ENCODE measurements at places on chromosomes 13 and 19. TPM values are rescaled to one million over a fixed set of nuclear protein-coding genes. Genes with fewer than 3 reads are reported as not detected.

The PEG3 gene
- polyA plus RNA-seq: 3.0 TPM

The MBD3L5 gene
- not detected for polyA plus RNA-seq

The LIG1 gene
- 9.9 TPM for polyA plus RNA-seq

The UBE2L5 gene
- 0.04 TPM for polyA plus RNA-seq

The RASIP1 gene
- polyA plus RNA-seq: 27.3 TPM

The ZNF284 gene
- 1.8 TPM for polyA plus RNA-seq

The KCNC3 gene
- polyA plus RNA-seq: 1.1 TPM

The EDNRB gene
- polyA plus RNA-seq: 29.8 TPM

The KCTD4 gene
- polyA plus RNA-seq: 0.01 TPM

The AKAP8 gene
- 12.8 TPM for polyA plus RNA-seq

The RRAS gene
- 208 TPM for polyA plus RNA-seq

The FFAR1 gene
- polyA plus RNA-seq: not detected

The CNFN gene
- 7.2 TPM for polyA plus RNA-seq
